Activated CD4-positive, alpha-beta memory T cell treated with anti-CD3 and anti-CD28 coated beads, Interleukin-2, amount 10 ng/mL, durations not matched to agents 7 days and 5 days (primary cell): ENCODE measurements at places on chromosomes 1 and 21.

DNA sequence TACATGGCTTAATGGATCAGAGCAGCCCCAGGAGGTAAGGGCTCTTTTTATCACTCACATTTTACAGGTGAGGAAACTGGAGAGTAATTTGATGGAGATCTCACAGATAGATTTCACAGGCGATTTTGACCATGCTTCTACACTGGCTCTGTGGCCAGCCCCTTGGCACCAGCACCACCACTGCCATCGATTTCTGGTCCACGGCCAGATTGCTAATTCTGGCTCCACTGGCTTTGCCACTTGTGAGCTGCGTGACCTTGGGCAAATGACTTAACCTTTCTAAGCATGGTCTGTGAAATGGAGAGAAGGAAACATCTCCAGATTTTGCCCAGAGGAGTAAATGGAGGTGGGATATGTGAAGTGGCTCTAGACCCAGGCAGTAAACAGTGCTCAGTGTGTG lies 32.6 kb downstream of the KCNC4 start:
- no peak for DNase-seq

DNA sequence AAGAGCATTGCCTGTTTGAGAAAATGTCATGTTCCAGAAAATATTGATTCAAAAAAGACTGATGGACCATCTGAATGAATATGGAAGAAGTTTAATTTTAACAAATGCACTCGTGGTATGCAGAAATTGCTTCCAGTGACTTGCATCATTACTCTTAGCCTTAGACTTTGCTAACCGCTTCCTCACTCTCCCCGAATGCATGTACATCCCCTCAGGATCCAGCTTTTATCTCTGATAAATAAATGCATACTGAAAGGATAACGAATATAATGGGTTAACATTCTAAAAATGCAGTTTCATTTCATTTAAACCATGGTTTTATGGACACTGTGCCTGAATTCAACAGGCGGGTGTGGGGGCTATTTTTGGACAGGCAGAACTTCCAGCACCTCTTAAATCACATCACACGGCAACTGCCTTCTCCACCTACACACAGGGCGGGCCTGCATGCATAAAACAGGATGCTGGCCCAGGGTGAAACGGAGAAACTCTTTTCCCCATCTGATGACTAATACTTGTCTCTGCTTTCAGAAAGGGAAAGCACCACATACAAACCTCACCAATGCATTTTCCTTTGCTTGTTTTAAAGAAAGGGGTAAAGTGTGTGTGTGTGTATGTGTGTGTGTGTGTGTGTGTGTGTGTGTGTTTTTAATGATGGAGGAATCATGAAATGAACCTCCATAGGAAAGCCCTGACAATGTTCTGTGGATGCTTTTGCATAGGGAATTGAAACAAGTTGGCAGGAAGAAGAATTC lies 48.7 kb downstream of the SPAG17 start:
- peak; percentile 22 for DNase-seq

DNA sequence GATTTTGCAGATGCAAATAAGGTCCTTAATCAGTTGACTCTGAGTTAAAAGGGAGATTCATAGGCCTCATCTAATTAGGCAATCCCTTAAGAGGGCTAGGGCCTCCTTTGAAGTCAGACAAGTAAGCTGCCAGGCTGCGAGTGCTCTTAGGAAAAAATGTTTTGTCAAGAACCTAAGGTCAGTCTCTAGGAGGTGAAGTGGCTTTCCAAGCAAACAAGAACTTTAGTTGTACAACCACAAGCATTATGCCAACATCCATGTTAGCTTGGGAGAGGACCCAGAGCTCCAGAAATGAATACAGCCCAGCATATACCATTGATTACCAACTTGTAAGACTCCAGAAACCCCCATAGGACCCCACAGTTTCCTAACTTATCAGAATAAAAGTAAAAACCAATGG lies 1366.2 kb downstream of the PLA2G4A start:
- no peak for DNase-seq

DNA sequence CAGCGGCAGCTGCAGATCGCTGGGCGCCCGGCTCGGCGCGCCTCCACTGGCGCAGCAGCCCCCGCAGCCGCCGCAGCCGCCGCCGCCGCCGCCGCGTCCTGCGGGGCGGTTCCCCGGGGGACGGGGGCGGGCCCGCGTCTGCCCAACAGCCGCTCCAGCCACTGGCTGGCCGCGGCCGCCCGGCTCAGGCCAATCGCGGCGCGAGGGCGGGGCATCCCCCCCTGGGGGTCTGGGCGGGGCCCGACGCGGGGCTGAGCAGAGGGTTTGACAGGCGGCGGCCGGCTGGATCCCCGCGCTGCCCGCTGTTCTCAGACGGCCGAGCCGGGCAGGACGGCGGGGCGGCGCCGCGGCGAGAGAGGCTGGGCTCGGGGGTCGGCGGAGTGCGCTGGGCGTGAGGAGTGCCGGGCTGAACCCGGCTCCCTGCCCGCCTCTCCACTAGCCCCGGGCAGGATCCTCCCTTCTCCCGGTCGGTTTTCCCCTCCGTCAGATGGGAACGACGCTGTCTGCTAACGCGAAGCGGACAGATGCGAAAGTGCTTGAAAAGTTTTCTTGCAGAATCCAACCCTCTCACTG lies at the start of gene GLIS1:
GLIS1 (minus strand) TSS at position 56 of the 573 bp plus-strand sequence. CDS start 1,100 bp downstream, outside the sequence.
- peak; percentile 62 for DNase-seq

- no peak for DNase-seq
These were observed 8.8 kb downstream of the MYCL start for GRCh38 chr1:39892601-39893595.

- no peak for DNase-seq
These were observed 115.7 kb downstream of the KCNJ6 start for GRCh38 chr21:37800456-37801061.

- DNase-seq = no peak
These were observed 3.9 kb downstream of the NIT1 start for GRCh38 chr1:161121834-161122233.

- DNase-seq = peak; percentile 44
These were observed 2.3 kb downstream of the TRIM46 start for GRCh38 chr1:155175927-155176371.

DNA sequence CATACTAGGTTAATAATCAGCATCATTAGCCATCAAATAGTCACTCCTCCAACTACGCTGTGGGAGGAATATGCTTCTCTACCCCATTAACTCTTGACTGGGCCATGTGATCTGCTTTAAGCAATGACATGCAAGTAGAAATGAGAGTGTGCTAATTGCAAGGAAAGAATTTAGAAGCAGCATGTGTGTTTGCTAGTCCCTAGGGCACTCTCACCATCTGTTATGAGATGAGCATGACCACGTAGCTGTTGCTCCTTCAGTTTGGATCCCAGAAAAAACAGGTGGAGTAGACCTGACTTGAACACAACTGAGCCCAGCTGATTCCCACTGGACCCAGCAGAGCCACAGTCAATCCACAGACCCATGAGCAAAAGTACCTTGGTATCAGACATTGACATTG lies 19.7 kb upstream of the RGS7 start:
- no peak for DNase-seq

GRCh38 chr1:27380766-27381733 lies 2.1 kb downstream of the CD164L2 start:
- DNase-seq = no peak

DNA sequence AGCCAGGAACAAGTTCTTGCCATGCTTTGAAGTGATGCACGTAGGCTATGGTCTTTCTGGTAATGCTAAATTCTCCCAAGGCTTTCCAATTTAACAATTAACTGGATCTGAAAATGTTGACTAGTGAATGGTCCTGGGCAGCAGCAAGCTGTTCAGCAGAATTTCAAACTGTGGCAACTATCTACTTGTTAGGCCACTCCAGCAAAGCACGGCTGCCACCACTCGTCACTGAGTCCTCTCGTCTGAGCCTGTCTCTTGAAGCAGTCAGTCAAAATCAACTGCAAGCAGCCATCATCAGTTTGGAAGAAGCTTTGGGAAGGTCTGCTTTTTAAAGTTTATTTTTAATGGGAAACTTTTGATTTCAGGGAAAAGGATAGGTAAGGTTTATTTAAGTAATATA lies 6.1 kb downstream of the FLVCR1 start:
- DNase-seq = no peak

GRCh38 chr1:220528679-220529501 lies 954 bp downstream of the MARK1 start:
- DNase-seq = no peak

DNA sequence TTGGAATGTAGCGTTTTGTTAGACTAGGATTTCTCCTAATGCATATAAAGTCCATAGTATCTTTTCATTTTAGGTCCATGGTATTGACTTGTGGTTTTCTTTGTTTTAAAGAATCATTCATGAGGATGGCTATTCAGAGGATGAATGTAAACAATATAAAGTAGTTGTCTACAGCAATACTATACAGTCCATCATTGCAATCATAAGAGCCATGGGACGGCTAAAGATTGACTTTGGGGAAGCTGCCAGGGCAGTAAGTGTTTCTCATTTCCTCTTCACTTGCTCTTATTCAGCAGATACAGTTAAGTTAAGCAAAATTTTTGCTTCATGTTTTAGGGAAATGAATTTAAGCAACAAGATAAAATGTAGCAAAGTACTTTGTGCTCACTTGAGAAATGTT lies 25.4 kb downstream of the GNAI3 start:
- DNase-seq = no peak

DNA sequence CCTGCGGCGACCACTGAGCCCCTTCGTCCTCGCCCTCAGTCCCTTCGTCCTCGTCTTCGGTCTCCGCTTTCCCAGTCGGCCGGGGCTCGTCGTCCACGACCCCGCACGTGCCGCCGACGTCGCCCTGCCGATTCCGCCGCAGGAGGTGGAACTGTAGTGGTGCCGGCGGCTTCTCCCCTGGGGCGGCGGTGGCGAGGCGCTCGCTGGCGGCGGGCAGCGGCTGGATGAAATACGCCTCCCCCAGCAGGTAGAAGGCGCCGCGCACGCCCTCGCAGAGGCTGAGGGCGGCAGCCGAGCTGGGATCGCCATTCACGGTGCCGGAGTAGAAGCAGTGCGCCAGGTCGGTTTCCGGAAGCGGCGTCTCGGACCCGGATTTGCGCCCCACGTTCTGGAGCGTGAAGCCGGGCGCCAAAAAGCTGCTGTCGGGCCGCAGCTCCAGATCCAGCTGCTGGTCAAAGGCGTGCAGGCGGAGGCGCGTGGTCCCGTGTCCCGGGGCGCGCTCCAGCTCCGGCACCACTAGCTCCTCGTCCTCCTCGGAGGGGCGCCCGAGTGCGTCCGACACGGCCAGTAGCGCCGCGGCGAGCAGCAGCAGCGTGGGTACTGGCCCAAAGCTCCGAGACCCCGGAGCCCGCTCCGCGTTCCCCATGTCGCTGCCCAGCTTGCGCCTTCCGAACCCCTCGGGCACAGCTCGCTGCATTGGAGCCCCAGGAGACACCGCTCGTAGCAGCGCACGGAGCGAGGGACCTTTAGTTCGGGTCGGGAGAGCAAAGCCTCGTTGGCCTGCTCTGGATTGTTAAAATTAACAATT lies 747 bp downstream of the ADAMTS1 start:
- DNase-seq = no peak

GRCh38 chr1:54748094-54748835 lies 16.1 kb downstream of the PARS2 start:
- no peak for DNase-seq
